ENCODE measurements at places on chromosomes 3 and 15.
A peak's percentile ranks its signal among the peaks of the same experiment; 100 is the strongest.

DNA sequence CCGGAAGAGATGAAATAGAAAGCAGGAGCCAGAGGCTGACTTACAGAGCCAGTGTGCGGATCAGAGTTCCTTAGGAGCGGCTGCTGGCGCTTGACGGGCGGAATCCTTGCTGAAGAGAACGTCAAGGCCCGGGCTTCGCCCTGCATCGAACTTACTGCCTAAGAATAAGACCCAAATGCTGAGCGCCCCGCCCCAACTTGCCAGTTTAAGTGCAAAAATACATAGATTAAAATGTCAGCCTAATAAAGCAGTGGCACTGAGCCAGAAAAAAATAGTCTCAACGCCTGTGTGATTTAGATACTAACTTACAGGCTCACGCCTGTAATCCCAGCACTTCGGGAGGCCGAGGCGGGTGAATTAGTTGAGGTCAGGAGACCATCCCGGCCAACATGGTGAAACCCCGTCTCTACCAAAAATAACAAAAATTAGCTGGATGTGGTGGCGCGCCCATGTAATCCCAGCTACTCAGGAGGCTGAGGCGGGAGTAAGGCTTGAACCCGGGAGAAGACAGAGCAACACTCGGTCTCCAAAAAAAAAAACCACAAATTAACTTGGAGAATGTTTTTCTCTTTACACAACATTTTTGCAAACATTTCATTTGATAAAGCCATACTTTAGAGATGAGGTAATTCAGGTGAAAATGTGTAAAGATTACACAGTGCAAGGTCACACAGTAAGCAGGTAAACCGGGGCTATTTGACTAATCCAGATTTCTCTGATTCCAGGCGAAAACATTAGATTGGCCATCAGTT lies 1.2 kb upstream of the UBP1 start:
- DNase-seq: no peak

DNA sequence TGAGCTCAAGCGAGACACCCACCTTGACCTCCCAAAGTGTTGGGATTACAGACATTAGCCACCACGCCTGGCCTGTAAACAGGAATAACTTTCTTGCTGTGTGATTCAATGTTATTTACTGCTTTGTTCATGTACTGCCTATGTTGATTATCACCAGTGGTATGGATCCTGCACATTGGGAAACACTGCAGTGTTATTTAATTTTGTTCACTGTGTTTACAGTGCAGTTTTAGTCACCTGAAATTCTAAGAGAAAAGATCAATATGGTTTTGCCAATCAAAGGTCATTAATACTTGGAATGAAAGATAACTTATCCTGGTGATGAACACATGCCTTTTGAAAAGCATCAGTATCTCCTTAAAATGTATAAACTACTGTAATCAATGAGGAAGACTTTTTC lies 8.6 kb upstream of the GABPB1 start:
- DNase-seq: no peak

DNA sequence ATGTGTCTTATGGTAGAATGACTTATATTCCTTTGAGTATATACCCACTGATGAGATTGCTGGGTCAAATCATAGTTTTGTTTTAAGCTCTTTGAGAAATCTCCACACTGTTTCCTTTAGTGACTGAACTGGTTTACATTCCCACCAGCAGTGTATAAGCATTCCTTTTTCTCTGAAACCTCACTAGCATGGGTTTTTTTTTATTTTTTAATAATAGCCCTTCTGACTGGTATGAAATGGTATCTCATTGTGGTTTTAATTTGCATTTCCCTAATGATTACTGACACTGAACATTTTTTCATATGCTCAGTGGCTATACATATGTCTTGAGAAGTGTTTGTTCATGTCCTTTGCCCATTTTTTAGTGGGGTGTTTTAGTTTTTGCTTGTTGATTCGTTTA lies 494.3 kb downstream of the SQOR start:
- DNase-seq: no peak

DNA sequence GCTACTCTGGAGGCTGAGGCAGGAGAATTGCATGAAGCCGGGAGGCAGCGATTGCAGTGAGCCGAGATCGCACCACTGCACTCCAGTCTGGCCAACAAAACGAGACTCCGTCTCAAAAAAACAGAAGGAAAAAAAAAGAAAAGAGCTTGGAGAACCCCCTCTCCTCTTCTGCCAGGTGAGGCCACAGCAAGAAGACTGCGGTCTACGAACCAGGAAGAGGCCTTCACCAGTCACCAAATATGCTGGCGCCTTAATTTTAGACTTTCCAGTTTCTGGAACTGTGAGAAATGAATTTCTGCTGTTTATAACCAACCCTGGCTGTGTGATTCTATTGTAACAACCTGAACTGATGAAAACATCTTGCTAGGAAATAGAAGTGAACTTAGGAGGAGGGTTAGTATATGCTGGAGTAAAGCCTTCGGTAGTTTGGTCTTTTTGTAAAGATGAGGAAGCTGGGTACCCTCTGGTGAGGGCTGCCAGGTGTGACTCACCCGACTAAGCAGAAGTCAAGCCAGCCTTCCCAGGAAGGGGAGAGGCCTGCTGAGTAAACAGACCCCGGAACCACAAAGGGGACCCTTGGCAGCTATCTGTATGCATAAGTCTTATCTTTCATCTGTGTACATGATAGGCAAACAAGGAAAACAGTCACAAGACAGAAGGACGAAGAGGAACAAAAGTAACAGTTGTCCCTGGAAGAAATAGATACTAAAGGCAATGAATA lies 78.7 kb downstream of the KLF13 start:
- DNase-seq: no peak

GRCh38 chr15:42087460-42087859 lies 6.9 kb downstream of the PLA2G4D start:
- DNase-seq: no peak

- no peak for DNase-seq
Observed at GRCh38 chr15:98699591-98700424, 51.5 kb downstream of the IGF1R start.

DNA sequence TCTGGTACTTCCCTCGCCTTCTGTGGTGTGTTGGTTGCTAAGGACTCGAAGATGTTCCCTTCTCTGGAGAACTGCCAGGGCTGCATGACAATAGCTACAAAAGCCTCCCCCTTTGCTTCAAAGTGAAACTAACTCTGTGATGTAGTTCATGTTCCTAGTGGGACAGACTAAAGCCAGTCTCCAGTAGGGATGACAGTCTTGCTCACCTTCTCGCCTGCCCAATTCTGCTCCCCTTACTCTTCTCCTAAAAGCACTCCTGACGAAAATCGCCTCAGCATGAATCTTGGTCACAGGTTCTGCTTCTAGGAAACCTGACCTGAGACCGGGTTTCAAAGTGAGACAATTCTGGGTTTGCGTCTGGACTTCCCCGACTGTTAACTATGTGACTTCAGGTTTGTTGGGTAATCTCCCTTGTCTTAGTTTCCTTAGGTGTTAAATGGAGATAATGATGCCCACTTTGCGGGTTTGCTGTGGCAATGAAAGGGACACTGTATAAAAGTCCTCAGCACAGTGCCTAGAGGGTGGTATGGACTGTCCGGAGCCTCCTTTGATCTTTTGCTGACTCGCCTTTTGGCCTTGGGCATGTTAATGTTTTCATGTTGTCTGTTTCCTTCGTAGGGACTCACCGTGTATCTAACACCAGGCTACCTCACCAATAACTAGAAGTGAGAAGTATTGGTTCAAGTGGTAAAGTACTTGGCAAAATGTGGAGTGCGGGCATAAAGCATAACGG lies 24.9 kb upstream of the THRB start:
- peak; percentile 64 for DNase-seq

DNA sequence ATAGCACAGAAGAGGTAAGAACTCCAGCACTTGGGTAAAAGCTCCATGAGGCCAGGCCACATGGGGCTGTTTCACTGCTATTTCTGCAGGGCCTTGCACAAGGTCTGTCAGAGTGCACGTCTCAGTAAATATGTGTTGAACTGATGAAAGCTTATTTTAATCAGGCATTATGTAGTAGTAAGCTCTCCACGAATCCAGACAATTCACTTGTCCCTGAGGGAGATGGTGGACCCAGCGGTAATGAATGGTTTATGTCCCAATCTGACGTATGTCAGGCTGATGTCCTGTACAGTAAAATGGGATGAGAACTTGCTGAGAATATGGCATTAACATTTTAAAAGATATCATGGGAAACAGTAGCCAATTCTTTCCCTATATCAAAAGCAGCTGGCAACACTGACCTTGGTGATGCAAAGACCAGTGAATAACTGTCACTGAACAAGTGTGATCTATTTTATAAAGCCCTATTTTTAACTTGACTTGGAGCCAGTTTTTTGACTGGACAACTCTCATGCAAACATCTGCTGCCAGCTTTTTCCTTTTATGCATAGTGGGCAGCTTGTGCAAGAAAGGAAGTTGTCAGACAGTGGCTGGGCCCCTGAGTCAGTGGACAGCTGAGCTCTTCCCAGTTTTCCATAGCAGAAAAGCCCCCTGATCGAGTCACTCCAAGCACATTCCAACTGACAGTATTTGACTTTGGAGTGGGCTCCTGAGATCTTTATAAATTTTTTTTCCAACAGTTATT lies 519.8 kb upstream of the MDFIC2 start:
- peak; percentile 85 for DNase-seq

DNA sequence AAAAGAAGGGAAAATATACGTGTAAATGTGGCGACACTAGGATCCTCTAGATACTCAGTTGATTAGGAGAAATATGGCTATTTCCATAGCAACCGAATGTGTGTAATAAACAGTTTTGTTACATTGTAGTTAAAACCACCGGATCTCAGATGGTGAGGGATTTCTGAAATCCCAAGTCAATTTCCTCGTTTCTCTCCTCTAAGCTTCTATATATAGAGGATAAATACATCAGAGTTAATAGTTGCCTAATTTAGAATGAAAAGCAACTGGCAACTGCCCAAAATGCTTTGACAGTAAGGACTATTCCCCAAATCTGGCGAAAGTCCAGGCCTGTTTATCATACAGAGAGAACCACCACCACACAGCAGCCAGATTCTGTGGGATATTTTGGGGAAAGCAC lies 112.6 kb downstream of the GABRB3 start:
- no peak for DNase-seq

DNA sequence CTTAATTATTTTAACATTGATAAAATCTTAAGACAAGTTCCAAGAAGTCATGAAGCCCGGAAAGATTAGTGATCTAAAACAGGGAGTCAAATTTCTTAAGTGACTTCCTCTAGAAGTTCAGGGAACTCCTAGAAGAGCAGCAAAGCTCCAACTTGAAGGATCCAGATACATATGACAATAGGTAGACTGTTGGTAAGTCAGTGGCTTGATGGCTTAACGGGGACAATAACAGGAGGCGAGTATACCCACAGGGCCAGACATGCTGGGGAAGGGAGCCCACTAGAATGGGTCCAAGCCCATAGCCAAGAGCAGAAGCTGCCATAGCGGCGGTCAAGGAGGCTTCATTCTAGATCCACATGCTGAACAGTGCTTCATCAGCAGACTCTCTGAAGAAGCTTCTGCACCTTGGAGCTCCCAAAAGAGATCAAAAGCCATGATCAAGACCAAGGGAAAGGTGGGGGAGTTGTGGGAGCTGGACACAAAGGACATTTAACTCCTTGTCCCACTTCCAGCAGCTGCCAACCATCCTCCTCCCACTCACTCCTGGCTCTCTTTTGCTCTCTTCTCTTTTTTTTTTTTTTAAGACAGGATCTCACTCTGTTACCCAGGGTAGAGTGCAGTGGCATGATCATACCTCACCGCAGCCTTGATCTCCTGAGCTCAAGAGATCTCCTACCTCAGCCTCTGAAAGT lies 10.2 kb upstream of the CA12 start:
- no peak for DNase-seq

DNA sequence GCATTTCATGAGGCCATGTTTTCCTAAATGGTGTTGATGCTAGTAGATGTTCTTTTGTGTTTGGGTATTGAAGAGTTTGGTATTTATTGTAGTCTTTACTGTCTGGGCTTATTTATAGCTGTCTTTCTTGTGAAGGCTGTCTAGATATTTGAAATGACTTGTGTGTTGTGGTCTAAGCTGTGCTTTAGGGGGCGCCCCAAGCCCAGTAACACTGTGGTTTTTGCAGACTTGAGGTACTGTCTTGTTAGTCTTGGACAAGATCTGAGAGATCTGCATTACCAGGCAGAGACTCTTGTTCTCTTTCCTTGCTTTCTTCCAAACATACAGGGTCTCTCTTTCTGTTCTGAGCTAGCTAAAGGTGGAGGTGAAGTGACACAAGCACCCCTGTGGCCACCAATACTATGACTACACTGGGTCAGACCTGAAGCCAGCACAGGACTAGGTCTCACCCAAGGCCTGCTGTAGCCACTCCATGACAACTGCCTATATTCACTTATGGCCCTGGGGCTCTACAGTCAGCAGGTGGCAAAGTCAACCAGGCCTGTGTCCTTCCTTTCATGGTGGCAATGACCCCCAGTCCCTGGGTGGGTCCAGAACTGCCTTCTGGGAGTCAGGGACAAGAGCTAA lies 152.1 kb upstream of the TBC1D5 start:
- peak; percentile 10 for DNase-seq

- DNase-seq: no peak
Observed at GRCh38 chr3:14484741-14485140, 55.4 kb downstream of the GRIP2 start.

GRCh38 chr15:82572311-82572710 lies 32.1 kb upstream of the RPS17 start:
- DNase-seq: no peak

GRCh38 chr3:106103383-106103782 lies 234.6 kb upstream of the CBLB start:
- no peak for DNase-seq

GRCh38 chr3:16807391-16807790 lies 77.4 kb upstream of the PLCL2 start:
- peak; percentile 59 for DNase-seq

DNA sequence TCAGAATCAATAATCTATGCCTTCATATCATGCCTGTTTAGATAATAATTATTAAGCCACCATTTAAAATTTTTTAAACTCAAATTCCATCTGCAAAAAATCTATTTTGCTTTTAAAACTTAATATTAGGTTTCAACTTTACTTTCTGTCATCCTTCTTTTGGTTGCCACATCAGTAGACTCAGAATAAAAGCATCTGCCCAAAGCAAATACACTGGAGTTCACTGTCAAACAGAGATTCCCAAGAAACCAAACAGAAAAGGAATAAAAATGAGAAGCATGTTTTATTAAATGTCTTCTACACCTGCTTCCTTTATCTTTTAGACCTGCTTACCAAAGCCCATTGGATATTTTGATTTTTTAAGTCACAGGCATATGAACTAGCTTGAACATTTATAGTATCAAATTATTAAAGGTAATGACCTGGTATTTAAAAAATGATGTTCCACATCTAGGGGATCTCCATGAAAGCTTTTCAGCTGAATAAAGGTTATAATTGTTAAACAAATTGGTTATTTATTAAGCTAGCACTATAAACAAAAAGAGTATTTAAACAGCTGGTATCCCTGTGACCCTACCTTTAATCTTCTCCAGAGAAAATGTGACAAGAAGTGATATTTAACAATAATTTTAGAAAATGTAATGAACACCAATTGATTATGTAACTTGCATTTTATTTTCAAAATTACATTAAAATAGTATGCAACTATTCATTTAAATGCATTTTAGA lies 62.5 kb downstream of the ALCAM start:
- DNase-seq: no peak
